ENCODE measurements at places on chromosomes 6 and 20. TPM values are rescaled to one million over a fixed set of nuclear protein-coding genes. Genes with fewer than 3 reads are reported as not detected.

PROKR2 gene
- not detected for polyA plus RNA-seq

PRICKLE4 gene
- 0.32 TPM for polyA plus RNA-seq

SH3BGRL2 gene
- 3.9 TPM for polyA plus RNA-seq

TMEM14B gene
- polyA plus RNA-seq = 157 TPM

KIF25 gene
- not detected for polyA plus RNA-seq

MAP3K5 gene
- 2.5 TPM for polyA plus RNA-seq

ABHD16B gene
- polyA plus RNA-seq = not detected

CNKSR3 gene
- polyA plus RNA-seq = 1.9 TPM

MYB gene
- polyA plus RNA-seq = not detected

BTN1A1 gene
- polyA plus RNA-seq = not detected

GRCh38 chr6:119879731-119880130 lies 530.2 kb upstream of the MAN1A1 start:
- H3K27me3 ChIP-seq = no peaks in the 10 kb centered on the region
- no peak overlapping the region for H3K27ac ChIP-seq
- H3K4me3 ChIP-seq = no peak overlapping the region
- DNase-seq = no peak
- peaks cover 6% of the 10 kb centered on the region for H3K4me1 ChIP-seq
- no peaks in the 10 kb centered on the region for H3K36me3 ChIP-seq

GRCh38 chr20:53559816-53560215 lies 33.8 kb downstream of the ZNF217 start:
- no peaks in the 10 kb centered on the region for H3K36me3 ChIP-seq
- H3K4me1 ChIP-seq = no peaks in the 10 kb centered on the region
- DNase-seq = no peak

DNA sequence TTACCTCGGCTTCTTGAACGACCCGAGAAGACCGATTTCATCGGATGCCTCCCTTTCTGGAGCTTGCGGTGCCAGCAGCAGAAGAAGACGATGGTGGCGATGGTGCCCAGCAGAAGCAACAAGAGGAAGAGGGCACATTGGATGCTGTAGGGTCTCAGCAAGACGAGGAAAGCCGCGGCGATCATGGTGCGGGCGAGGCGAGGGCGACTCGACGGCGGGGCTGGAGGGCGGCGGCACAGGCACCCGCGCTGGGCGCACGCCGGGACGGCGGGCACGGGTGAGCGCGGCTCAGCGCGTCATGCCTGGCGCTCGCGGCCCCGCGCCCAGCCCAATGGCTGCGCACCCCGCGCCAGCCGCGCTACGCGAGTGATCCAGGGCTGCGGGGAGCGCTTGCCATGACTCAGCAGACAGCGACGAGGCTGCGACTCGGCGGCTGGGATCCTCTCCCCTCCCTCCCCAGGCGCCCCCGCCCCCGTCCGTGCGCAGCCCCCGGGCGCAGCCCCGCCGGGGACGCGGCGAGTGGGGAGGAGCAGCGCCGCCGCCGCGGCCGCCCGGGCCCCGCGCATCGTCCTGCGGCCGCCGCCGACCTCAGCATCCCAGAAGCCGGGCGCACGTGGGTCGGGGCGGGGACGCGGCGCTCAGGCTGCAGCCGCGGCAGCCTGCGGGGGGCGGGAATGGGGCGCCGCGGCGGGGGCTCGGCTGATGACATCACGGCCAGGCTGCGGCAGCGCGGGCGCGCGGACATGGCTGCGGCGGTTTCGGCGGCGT lies at the start of gene BEND6:
Gene BEND6, plus strand, starts transcription at position 705 of the 768 bp plus-strand sequence. CDS start 26,704 bp downstream, outside the sequence.
- H3K4me3 ChIP-seq = peak within 1 kb of the TSS; percentile 61
- no peaks in the 10 kb centered on the region for H3K27me3 ChIP-seq
- DNase-seq = no peak
- H3K27ac ChIP-seq = peak within 1 kb of the TSS; percentile 76
- H3K36me3 ChIP-seq = no peaks in the 10 kb centered on the region

DNA sequence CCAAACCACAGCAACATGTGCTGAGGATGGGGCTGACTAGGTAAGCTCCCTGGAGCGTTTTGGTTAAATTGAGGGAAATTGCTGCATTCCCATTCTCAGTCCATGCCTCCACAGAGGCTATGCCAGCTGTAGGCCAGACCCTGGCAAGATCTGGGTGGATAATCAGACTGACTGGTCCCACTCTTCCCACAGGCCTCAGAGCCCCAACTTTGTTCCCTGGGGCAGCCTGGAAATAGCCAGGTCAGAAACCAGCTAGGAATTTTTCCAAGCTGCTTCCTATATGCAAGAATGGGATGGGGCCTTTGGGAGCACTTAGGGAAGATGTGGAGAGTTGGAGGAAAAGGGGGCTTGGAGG lies 1.5 kb upstream of the VEGFA start:
- no peaks in the 10 kb centered on the region for H3K27me3 ChIP-seq
- H3K36me3 ChIP-seq = peaks cover 15% of the 10 kb centered on the region
- DNase-seq = no peak
- no peak overlapping the region for H3K4me3 ChIP-seq

- H3K27me3 ChIP-seq = no peaks in the 10 kb centered on the region
- no peak overlapping the region for H3K27ac ChIP-seq
- peaks cover 18% of the 10 kb centered on the region for H3K36me3 ChIP-seq
- DNase-seq = no peak
Measured at GRCh38 chr20:17663040-17663399, 19.0 kb downstream of the RRBP1 start.

GRCh38 chr6:106186172-106186571 lies 100.0 kb downstream of the PRDM1 start:
- no peaks in the 10 kb centered on the region for H3K27me3 ChIP-seq
- DNase-seq = no peak
- peaks cover 5% of the 10 kb centered on the region for H3K36me3 ChIP-seq
- H3K27ac ChIP-seq = no peak overlapping the region
- peaks cover 16% of the 10 kb centered on the region for H3K4me1 ChIP-seq
- no peak overlapping the region for H3K4me3 ChIP-seq

- peaks cover 7% of the 10 kb centered on the region for H3K36me3 ChIP-seq
Measured at GRCh38 chr20:61976644-61977418, 88.8 kb downstream of the TAF4 start.

- H3K27ac ChIP-seq = no peak overlapping the region
- no peak overlapping the region for H3K4me3 ChIP-seq
- no peaks in the 10 kb centered on the region for H3K4me1 ChIP-seq
- no peak for DNase-seq
Measured at GRCh38 chr6:33118525-33119123, 42.8 kb downstream of the HLA-DPB1 start.

DNA sequence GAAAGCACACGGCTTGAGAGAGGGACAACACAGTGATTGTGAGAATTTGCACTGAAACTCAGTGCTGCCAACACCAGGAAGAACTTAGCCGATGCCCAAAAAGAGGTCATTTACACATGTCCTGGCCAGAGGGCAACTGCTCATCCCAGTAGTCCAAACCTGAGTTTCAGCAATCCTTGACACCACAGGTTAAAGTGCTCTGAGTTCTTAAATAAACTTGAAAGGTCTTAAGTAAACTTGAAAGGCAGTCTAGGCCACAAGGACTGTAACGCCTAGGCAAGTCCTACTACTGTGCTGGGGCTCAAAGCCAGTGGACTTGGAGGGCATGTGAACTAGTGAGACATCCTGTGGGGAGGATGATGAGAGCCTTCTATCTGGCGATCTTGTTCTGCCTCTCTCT lies 14.1 kb downstream of the SNX14 start:
- peaks cover 18% of the 10 kb centered on the region for H3K4me1 ChIP-seq
- no peaks in the 10 kb centered on the region for H3K27me3 ChIP-seq
- H3K36me3 ChIP-seq = peaks cover 11% of the 10 kb centered on the region
- no peak for DNase-seq
- no peak overlapping the region for H3K27ac ChIP-seq

- H3K27me3 ChIP-seq = peaks cover 3% of the 10 kb centered on the region
- no peak overlapping the region for H3K27ac ChIP-seq
- no peak overlapping the region for H3K4me3 ChIP-seq
Measured at GRCh38 chr6:3946778-3947177, 97.6 kb downstream of the FAM50B start.

- no peaks in the 10 kb centered on the region for H3K36me3 ChIP-seq
- no peak overlapping the region for H3K4me3 ChIP-seq
- DNase-seq = peak; percentile 82
- H3K27ac ChIP-seq = no peak overlapping the region
Measured at GRCh38 chr20:38201356-38201755, 36.3 kb upstream of the TGM2 start.

DNA sequence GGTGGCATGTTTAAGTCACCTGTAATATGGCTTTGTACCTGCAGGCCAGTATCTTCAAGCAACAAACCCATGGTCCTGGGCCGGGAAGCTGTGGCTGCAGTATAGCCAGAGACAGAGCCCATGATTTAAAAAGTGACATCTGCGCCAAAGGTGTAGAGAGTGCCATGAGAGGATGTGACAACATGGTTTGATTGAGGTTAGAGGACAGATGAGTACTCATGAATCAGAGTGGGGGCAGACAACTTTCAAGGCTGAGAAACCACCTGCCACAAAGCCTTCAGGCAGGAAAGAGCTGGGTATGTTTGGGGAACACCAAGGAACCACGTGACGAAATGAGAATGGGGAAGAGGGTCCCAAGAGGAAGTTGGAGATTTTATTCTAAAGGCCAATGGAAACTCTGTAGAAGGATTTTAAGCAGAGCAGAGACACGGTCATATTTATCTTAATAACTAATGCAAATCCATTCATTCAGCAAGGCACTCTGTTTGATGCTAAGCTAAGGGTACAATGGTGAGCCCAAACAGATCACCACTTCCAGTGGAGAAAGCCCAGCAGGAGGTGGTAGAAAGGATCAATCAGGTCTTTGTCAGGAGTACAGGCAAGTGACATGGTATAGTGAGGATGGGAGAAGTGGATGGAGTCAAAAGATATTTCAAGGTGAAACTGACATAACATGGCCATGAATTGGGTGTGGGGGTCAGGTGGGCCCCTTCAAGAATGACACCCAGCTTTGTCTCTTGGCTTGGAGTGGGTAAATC lies 3.4 kb upstream of the MICAL1 start:
- H3K36me3 ChIP-seq = no peaks in the 10 kb centered on the region
- peaks cover 30% of the 10 kb centered on the region for H3K4me1 ChIP-seq
- no peak overlapping the region for H3K4me3 ChIP-seq
- DNase-seq = no peak

- H3K27me3 ChIP-seq = no peaks in the 10 kb centered on the region
- no peak overlapping the region for H3K27ac ChIP-seq
- H3K36me3 ChIP-seq = no peaks in the 10 kb centered on the region
- H3K4me3 ChIP-seq = no peak overlapping the region
- H3K4me1 ChIP-seq = no peaks in the 10 kb centered on the region
- no peak for DNase-seq
Measured at GRCh38 chr6:155740781-155741399, 285.3 kb upstream of the NOX3 start.

DNA sequence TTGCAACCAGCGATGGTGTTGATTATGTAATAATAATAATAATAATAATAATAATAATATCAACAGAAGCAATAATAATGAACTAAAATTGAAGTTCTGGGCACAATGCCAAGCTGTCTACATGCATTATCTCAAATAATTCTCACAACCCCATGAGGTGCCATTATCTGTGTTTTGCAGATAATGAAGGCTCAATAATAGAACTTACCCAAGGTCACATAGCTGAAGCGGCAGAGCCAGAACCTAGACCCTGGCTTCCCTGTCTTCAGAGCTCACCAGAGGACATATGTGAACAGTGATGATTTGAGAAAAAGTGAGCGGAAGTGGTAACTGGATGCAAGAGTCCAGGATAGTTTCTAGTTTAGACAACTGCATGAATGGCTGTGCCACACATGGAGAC lies 91.0 kb downstream of the HIVEP1 start:
- H3K4me1 ChIP-seq = no peaks in the 10 kb centered on the region
- no peak overlapping the region for H3K27ac ChIP-seq
- H3K36me3 ChIP-seq = peaks cover 2% of the 10 kb centered on the region
- no peaks in the 10 kb centered on the region for H3K27me3 ChIP-seq

GRCh38 chr20:48538058-48538825 lies 289.6 kb downstream of the PREX1 start:
- peak; percentile 38 for DNase-seq
- H3K27me3 ChIP-seq = peaks cover 3% of the 10 kb centered on the region
- peak overlapping the region; percentile 19 for H3K27ac ChIP-seq

DNA sequence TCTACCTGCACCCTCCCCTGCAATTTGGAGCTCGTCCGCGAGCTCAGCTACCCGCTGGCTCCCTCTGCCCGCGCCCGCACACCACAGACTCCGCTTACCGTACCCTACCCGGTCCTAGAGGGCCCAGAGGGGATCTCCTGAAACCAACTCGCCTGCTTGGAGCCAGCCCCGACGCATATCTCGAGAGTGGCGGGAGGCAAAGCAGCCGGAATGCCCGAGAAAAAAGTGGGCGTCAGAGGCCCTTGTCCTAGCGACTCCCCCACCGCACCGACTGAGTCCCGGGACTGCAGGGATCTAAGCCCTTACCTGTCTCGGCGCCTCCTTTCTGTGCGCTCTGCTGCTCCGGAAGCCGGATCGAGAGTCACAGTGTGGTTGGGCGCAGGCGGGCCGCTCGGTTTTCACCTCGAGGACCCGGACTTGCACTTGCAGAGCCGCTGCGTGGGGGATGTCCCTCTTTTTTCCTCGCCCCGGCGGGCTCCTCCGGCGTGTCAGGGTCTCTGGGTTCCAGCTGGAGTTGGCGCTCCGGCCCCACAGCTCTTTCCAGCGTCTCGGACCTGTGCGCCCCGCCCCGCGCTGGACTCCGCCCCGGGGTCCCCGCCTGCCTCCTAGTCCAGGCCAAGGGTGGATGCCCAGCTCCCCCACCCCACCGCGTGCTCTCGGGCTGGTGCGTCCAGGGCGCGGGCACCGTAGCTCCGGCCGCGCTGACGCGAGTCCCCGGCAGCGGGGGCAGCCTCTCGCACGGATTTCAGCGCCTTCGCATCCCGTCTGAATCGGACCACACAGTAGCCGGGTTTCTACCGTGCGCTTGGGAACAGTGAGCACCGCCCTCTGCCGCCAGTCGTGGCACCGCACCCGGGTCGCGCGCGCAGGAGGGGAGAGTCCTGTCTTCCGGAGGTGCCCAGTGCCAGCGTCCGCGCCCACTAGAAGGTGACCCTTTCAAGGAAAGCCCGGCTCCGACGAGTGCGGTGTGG lies at the start of gene PROKR2:
Gene PROKR2, minus strand, starts transcription at position 767 of the 971 bp plus-strand sequence. CDS start 2,585 bp downstream, outside the sequence.
- H3K27ac ChIP-seq = no peak within 1 kb of the TSS
- peak within 1 kb of the TSS; percentile 9 for H3K4me3 ChIP-seq
- H3K36me3 ChIP-seq = no peaks in the 10 kb centered on the region
- peaks cover 56% of the 10 kb centered on the region for H3K27me3 ChIP-seq

DNA sequence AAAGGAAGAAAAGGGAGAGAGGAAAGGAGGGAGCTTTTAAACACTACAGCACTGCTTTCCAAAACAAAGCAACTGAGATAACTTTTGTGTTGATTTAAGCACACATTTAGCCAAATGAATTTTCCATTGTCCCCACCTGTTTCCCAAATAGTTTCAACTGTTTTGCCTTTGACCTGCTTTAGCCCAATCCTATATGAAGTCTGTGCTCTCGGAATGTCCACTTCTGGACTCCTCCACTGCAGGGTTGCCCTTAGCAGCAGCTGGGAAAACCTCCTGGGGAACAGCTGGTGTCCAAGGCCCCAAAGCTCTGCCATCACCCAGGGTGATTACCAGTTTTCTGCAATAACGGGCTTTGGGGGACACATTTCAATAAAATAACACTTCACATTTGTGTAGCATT lies 44.9 kb upstream of the PKHD1 start:
- no peaks in the 10 kb centered on the region for H3K4me1 ChIP-seq
- H3K27ac ChIP-seq = no peak overlapping the region
- DNase-seq = no peak
- H3K36me3 ChIP-seq = no peaks in the 10 kb centered on the region
- H3K4me3 ChIP-seq = no peak overlapping the region
- H3K27me3 ChIP-seq = peaks cover 6% of the 10 kb centered on the region

GRCh38 chr6:131694832-131695426 lies 6.3 kb downstream of the OR2A4 start:
- H3K4me3 ChIP-seq = no peak overlapping the region
- DNase-seq = no peak
- no peaks in the 10 kb centered on the region for H3K4me1 ChIP-seq
- peaks cover 3% of the 10 kb centered on the region for H3K27me3 ChIP-seq
